Gastrocnemius medialis (tissue), 4 donors: ENCODE measurements at places on chromosomes 13 and 19. TPM values are rescaled to one million over a fixed set of nuclear protein-coding genes. Genes with fewer than 3 reads are reported as not detected.

DNA sequence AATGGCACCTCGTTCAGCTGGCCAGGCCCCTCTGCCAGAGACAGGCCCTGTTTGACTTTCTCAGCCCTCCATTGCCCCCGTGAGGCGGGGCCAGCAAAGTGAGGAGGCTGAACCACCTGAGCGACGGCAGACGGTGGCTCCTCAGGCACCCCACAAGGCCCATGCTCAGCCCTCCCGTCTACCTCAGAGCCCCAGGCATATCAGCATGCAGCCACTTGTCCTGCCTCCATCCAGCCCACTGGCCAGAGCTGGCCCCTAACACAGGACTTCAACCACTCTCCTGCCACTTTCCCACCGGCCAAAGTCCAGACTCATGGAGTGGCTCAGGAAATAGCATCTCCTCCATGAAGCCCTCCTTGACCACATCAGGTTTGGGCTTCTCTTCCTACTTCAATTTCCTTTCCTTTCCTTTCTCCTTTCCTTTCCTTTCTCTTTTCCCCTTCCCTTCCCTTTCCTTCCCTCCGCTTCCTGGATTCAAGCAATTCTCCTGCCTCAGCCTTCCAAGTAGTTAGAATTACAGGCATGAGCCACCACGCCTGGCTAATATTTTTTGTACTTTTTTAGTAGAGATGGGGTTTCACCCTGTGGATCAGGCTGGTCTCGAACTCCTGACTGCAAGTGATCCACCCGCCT is 9.3 kb downstream of the SLC7A10 start:
- no peak for DNase-seq

GRCh38 chr13:31426395-31426794 is 226.6 kb downstream of the B3GLCT start:
- DNase-seq, result no peak

The SHC2 gene
- total RNA-seq, result 6.2 TPM

DNA sequence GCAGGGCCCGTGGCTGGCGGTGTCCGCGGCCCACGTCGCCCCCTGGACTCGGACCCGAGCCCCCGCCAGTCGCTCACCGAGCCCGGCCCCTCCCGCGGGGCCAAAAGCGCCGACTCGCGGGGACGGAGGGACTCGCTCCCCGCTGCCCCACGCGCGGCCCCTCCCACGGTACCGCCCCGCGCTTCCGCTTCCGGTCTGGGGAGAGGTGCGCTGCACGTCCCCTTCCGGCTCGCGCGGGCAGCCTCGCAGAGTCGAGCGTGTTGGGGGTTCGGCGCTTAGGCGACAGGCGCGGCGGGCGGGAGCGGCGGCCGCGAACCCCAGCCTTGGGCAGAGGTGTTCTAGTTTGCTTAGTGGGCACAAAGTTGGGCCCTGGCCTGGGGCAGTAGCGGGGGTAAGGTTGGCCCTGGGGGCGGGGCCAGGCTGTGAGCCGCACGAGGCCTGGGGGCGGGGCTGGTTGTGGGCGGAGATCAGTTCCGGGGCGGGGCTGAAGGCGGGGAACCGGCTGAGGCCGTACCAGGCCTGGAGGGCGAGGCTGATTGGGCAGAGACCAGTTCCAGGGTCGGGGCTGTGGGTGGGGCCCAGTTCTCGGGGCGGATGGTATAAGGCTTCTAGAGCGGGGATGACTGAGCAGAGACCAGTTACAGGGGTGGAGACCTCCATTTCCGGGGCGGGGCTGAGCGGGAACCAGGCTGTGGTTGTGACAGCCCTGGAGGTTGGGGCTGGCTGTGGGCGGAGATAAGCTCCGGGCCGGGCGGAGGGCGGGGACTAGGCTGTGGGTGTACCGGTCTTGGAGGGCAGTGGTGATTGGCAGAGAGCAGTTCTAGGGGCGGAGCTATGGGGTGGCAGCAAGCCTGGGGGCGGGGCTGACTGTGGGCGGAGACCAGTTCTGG is at the start of the genes MBD3L1 and ZNF558:
Gene MBD3L1 (plus strand): TSS at position 246 of the 890 bp plus-strand sequence. CDS start 10,302 bp downstream, outside the sequence.
Gene ZNF558 (minus strand): TSS at position 173 of the 890 bp plus-strand sequence. CDS start 9,645 bp downstream, outside the sequence.
- peak; percentile 99 for DNase-seq

GRCh38 chr13:71068041-71068440 is 799.0 kb downstream of the DACH1 start:
- no peak for DNase-seq

GRCh38 chr13:112893207-112893569 is 75.8 kb upstream of the MCF2L start:
- no peak for DNase-seq

The CYP2A6 gene
- total RNA-seq, result not detected

DNA sequence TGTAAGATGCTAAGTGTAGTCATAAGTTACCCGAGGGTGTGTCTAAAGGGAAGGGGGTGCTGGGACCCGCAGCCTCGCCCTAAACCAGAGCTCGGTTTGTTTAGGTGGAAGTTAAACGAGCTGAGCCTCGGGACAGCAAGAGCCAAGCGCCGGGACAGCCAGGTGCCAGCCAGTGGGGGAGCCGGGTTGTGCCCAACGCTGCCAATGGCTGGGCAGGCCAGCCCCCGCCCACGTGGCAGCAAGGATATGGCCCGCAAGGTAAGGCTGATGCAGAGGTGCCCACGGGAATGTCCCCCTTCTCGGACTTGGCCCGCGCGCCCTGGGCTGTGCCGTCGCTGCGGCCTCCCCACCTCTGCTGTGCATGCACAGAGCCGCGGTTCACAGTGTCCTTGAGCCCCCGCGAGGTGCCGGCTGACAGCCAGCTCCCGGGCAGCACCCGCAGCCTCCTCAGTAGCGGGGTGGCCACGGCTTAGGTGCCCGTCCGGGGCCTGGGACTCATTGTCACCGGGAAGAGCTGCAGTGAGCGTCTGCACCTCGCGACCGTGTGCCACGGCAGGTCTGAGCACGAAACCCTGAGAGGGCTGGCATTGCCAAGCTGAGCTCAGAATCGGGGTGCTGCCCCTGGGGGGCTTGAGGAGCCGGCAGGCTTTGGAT is 9.3 kb upstream of the RPS15 start:
- DNase-seq, result no peak

- no peak for DNase-seq
Measured at GRCh38 chr13:100212904-100213553, 124.1 kb downstream of the PCCA start.

The HSPH1 gene
- 57.7 TPM for total RNA-seq

The KLC3 gene
- total RNA-seq, result not detected

GRCh38 chr19:30558793-30559192 is 186.6 kb downstream of the ZNF536 start:
- no peak for DNase-seq

The TEX101 gene
- not detected for total RNA-seq

GRCh38 chr19:46552891-46553290 is 48.2 kb upstream of the CALM3 start:
- DNase-seq, result no peak

- no peak for DNase-seq
Measured at GRCh38 chr13:31351376-31351775, 151.6 kb downstream of the B3GLCT start.

The ZNF682 gene
- total RNA-seq, result 6.3 TPM

- DNase-seq, result no peak
Measured at GRCh38 chr19:17775991-17776803, 18.7 kb upstream of the B3GNT3 start.

The FCGBP gene
- 5.3 TPM for total RNA-seq

DNA sequence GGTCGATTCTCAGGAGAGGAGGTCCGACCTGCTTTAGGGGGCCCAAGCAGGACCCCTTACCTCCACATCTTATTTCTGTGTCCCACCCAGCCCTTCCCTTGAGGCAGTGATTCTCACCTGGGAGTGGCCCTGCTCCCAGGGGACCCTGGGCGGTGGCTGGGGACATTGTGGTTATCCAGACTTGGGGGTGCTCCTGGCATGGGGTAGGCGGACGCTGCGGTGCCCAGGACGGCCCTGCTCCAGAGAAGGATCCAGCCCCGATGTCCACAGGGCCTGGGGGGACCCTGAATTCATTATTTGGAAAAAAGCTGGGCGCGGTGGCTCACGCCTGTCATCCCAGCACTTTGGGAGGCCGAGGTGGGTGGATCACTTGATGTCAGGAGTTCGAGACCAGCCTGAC is 84.4 kb downstream of the GADD45B start:
- no peak for DNase-seq

- no peak for DNase-seq
Measured at GRCh38 chr13:37257051-37257450, 151.6 kb upstream of the CSNK1A1L start.

The AMH gene
- total RNA-seq, result 0.80 TPM

The FSD1 gene
- not detected for total RNA-seq

The ZNF285 gene
- 0.68 TPM for total RNA-seq

The GFY gene
- not detected for total RNA-seq

GRCh38 chr13:60120617-60121336 is 43.0 kb downstream of the DIAPH3 start:
- DNase-seq, result no peak

GRCh38 chr19:602391-603301 is 13.0 kb downstream of the HCN2 start:
- no peak for DNase-seq

The SIGLEC11 gene
- total RNA-seq, result not detected

DNA sequence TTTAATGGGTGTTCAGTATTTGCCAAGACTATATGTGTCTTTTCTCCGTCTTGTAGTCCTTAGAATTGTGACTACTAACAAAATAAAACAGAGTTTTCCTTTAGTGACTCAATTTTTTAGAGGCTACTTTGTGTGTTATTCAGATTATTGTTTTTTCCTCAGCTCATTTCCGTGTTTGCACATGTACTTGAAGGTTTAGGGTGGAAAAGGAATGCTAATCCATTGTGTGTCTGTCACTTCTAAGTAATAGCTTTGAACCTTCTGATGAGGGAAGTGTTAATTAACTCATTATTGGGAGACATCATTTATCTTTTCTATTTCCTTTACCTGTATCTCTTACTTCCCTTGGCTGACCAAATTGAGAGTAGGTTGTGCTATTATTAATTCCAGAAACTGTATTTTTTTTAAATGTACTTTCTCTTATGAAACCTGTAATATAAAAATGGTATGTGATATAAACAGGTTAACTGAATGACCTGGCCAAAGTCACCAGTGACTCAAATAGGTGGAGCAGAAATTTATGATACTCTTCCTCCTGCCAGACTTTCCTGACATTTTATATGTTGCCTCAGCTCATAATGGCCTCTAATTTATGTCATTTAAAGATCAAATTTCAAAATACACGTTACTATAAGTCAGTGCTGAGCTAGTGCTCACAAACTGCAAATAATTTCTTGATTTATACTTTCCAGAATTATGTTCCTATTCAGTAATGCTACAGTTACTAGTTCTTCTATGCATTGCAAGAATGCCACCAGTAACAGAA is 88.8 kb downstream of the LMO7 start:
- no peak for DNase-seq

The BRME1 gene
- 0.19 TPM for total RNA-seq

- no peak for DNase-seq
Measured at GRCh38 chr19:17049711-17050280, 23.2 kb upstream of the CPAMD8 start.

DNA sequence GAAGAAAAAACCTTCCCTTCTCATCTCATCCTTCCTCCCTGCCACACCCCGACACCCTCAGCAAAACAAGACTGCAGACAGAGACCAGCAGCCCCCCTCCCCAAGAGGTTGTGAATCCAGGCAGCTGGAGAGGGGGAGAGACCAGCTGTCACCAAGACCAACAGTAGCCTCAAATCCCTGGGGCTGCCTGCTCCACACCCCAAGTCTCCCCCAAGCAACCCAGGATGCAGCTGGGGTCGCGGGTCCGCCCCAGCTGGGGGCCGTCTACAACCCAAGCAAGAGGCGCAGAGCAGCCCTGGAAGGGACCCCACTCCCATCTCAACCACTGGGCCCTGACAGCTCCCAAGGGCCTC is 7.1 kb downstream of the KLF16 start:
- DNase-seq, result no peak

GRCh38 chr13:80684217-80684991 is 343.5 kb upstream of the SPRY2 start:
- DNase-seq, result no peak

DNA sequence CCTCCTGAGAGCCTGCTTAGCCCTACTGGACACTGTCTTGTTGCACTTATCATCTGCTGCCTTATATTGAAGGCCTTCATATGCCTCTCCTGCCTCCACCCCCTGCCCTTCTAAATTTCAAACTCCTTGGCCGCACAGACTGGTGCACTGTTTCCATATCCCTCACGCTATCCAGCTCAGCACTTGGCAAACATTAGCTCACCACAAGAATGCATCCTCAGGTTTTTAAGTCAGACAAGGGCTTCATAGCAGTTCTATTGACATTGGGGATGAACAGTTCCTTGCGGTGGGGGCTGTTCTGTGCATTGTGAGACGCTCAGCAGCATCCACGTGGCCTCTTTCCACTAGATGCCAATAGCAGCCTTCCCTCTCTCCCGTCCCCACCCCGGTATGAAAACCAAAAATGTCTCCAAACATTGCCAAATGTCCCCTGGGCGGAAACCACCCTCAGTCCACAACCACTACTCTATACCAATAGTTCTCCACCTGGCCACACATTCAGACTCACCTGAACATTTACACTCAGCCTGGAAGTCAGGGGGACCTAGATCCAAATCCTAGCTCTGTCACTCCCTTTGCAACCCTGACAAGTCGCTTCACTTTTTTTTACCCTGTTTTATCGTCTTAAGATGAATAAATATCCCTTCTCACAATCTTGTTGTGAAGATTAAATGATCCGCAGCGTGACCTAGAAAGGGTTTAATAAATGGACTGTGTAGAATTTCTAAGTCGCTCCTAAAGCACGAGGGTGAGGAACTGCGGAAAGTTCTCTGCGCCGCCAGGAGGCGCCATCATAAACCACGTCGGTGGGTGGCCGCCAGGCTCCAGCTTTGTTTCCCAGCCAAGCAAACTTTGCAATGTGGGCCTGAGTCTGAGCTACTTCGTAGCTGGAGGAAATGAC is 3.6 kb upstream of the CEACAM3 start:
- no peak for DNase-seq

- DNase-seq, result no peak
Measured at GRCh38 chr13:35190241-35190640, 248.2 kb downstream of the NBEA start.

DNA sequence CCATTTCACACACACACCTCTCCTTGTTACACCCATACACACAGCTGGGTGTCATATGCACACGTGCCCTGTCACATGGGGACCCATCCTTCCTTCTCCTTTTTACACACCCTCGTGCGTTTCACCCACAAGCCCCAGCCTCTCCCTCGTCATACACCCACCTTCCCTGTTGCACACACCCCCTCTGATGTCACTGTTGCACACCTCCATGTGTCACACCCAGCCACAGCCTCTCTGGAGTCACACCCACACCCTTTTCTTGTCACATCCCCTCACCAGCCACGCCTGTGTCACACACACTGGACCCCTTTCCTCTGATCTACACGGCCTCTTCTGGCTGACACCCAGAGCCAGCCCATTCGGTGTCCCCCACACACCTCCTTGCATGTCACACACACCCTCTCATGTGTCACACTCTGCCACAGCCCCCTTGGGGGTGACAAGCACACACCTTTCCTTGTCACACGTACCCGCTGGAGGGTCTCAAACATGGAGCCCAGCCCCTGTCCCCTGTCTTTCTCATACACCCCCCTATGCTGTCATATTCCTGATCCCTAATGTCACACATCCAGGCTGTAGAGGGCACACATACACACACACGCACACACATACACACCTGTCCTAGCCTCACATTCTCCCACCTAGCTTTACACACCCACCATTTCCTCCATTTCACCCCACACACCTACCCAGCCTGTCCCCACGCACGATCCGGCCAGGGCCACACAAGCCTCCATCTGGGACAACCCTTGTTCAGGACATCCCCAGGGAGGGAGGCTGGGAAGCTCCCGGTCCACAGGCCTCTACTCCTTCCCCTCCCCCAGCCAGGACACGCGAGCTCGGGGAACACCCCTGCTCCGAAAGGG is 1.4 kb downstream of the NOVA2 start:
- no peak for DNase-seq

The SOX1 gene
- not detected for total RNA-seq

- DNase-seq, result no peak
Measured at GRCh38 chr13:91078093-91078679, 269.3 kb upstream of the MIR17HG start.

- DNase-seq, result no peak
Measured at GRCh38 chr19:38281811-38282566, 17.6 kb downstream of the SPINT2 start.
